ENCODE measurements at places on chromosomes 5 and 9.

GRCh38 chr9:19102181-19102630, 498 bp downstream of the HAUS6 start:
- DNase-seq, result peak; percentile 36

DNA sequence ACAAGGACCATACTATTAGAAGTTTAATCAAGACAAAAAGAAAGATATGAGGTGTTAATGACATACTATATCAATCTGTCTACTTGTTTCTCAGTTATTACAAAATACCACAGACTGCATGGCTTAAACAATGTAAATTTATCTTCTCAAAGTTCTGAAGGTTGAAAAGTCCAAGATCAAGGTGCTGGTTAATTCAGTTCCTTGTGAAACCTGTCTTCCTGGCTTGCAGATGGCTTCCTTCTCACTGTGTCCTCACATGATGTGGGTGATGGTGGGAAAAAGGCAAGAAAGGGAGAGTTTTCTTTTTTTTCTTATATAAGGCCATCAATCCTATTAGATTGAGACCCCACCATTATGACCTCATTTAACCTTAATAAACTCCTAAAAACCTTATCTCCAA, 15.6 kb upstream of the SPINK14 start:
- DNase-seq, result no peak

- no peak for DNase-seq
Observed at GRCh38 chr5:40198736-40199135, 481.0 kb upstream of the PTGER4 start.

DNA sequence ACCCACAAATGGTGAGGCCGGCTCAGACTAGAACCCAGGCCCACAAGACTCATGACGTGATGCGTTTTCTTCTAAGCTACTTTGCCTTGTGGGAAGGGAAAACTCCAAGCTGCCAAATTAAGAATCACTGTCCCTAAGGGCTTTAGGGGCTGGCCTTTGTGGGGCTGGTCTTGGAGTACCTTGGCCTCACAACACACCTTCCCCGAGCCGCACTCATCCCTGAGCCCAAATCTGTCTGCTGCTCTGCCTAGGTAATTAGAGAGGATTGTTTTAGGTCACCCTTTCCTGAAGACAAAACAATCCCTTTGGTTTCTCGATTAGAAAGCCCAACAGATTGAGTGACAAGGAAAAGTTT, 137.3 kb downstream of the SEMA6A start:
- no peak for DNase-seq

- DNase-seq, result no peak
Observed at GRCh38 chr5:126847826-126848251, 70.9 kb downstream of the LMNB1 start.

GRCh38 chr5:67552773-67553172, 356.2 kb upstream of the CD180 start:
- DNase-seq, result no peak

- no peak for DNase-seq
Observed at GRCh38 chr5:10520706-10521105, 43.2 kb upstream of the ANKRD33B start.

DNA sequence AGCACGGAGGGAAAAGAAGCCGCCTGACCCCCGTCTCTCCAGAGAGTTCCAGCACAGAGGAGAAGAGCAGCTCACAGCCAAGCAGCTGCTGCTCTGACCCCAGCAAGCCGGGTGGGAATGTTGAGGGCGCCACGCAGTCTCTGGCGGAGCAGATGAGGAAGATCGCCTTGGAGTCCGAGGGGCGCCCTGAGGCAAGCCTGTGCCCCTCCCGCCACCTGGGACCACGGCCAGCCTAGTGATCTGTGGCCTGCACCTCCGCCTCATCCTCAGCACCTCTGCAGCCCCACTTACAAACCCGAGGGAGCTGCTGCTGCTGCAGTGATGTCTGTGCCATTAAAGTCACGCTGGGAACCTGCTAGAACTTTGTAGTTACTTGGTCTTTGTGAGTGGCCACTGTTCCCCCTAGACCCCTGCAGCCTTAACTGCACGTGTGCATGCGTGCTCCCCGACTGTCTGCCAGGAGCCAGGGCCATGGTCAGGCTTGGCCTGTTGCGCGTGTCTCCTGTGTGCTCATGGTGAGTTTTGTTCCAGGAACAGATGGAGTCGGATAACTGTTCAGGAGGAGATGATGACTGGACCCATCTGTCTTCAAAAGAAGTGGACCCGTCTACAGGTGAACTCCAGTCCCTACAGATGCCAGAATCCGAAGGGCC, 12.5 kb downstream of the SQSTM1 start:
- no peak for DNase-seq

- DNase-seq, result no peak
Observed at GRCh38 chr5:179055841-179056240, 4.3 kb upstream of the ZNF354C start.
